D341Med (cell line): ENCODE measurements at places on chromosomes 5 and 9.
A peak's percentile ranks its signal among the peaks of the same experiment; 100 is the strongest.

GRCh38 chr5:54454602-54455001 lies 897 bp upstream of the HSPB3 start:
- no peak for DNase-seq

- DNase-seq = peak; percentile 88
These were observed 165.0 kb upstream of the ZNF462 start for GRCh38 chr9:106697750-106698502.

GRCh38 chr5:52837068-52837467 lies 49.4 kb downstream of the ITGA1 start:
- no peak for DNase-seq

DNA sequence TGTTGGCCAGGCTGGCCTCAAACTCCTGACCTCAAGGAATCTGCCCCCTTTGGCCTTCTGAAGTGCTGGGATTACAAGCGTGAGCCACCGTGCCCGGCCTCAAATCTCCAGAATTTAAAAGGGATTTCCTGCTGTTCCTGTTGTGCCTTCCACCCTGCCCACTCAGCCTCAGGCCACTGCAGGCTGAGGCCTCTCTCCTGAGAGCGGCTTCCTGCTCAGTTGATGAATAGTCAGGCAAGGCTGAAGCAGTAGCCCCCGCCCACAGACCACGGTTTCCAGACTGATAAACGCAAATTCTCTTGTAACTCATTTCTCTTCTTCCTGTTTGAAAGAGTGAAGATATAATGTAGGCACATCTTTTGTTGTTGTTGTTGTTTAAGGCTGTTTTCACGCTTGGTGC lies 127.0 kb upstream of the PLCXD3 start:
- DNase-seq = no peak

DNA sequence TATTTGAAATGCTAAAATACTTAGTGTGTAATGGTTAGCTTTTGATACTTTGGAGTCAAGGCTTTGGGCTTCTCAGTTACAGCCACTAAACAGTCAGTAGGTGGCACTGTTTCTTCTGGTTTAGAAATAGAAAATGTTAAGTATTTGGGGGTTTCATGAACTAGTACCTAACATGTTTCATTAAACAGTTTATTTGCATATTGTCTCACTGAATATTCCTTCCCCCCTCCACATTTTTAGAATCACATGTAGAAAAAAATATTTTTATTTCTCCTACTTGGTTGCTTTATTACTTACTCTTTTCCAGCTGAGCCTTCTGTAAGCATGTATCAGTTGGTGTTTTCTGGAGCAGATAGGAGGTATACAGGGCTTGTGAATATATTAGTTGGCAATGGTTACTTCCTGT lies 48.0 kb downstream of the IPO11 start:
- peak; percentile 29 for DNase-seq

- DNase-seq = peak; percentile 76
These were observed 1.3 kb upstream of the ABCA2 start for GRCh38 chr9:137029058-137029936.

- DNase-seq = no peak
These were observed 27.4 kb downstream of the OXCT1 start for GRCh38 chr5:41842777-41843176.

DNA sequence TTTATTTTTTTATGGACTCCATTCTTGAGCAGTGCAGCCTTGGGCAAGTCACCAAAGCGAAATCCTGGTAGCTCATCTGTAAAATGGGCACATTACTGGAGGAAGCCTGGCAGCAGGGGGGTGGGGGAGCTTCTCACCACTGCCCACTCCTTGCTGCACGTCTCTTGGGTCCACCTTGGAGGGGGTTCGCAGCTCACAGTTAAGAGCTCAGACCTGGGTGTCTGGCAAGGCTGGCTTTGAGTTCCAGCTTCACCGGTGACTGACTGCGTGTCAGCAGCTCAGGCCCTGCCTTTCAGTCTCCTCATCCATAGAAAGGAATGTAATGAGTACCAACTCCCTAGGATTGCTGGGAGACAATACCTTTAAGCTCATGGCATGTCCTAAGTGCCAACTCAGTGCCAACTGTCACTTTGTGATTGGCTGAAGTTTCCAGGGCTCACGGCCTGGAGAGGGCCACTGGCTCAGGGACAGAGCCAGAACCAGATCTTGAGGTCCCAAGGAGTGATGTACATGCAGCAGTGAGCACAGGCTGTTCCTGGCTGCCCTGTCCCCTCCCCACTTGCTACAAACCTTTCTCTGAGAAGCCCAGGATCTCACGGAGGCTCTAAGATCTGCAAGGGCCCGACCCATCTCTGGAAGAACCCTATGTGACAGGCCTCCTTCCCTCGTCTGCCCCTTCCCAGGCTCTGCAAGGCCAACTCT lies 72.9 kb downstream of the C9orf50 start:
- DNase-seq = peak; percentile 13

- no peak for DNase-seq
These were observed 128.1 kb upstream of the SLIT3 start for GRCh38 chr5:169429044-169429443.

GRCh38 chr9:136151214-136151804 lies 32.6 kb upstream of the TMEM250 start:
- no peak for DNase-seq

GRCh38 chr9:87683751-87684626 lies 41.9 kb upstream of the CTSL start:
- peak; percentile 8 for DNase-seq

DNA sequence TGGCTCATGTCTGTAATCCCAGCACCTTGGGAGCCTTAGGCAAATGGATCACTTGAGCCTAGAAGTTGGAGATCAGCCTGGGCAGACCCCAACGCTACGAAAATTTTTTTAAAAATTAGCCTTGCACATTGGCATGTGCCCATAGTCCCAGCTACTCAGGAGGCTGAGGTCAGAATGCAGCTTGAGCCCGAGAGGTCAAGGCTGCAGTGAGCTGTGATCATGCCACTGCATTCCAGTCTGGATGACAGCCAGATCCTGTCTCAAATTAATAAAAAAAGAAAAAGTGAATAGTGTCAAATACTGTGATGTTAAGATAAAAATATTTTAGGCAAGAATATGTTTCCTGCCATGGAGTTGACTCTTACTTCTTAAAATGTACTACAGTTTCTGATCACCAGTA lies 5.3 kb downstream of the FBN2 start:
- DNase-seq = no peak

- no peak for DNase-seq
These were observed 2.4 kb downstream of the GIN1 start for GRCh38 chr5:103117471-103117991.

DNA sequence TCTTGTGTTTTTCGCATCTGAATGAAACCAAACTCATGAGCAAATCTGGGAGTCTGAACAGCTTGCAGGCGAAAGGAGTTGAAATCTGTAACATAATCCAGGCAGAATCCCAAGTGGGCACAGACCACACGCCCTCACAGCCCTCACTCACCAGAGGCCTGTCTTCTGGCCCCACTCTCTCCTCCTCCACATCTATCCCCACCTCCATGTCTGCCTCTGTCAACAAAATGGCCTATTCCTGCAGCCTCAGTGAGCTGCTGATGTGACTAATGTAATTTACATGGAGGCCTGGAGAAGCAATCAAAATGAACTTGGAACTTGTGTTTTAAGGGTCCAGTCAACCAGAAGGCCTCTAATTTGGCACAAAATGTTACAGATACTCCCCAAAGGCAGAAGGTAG lies 136.6 kb downstream of the GNA14 start:
- DNase-seq = no peak

DNA sequence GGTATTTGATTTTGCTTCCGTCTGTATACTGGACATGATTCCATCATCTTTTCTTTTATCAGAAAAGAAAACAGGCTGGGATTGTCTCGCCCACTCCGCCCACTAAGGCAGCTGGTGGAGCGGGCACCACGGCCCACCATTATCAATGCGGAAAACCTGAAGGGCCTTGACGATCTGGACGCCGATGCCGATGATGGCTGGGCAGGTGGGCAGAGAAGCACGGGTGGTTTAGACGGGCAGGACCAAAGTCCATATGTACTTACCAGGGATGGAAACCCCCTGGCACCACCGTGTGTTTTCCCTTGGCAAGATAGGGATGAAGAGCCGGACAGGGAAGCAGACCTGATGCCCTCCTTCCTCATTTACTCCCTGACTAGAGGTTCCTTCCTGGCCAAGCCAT lies 53.7 kb downstream of the PRRC2B start:
- no peak for DNase-seq

- DNase-seq = no peak
These were observed 1088.7 kb upstream of the ARRDC3 start for GRCh38 chr5:92471861-92472260.

DNA sequence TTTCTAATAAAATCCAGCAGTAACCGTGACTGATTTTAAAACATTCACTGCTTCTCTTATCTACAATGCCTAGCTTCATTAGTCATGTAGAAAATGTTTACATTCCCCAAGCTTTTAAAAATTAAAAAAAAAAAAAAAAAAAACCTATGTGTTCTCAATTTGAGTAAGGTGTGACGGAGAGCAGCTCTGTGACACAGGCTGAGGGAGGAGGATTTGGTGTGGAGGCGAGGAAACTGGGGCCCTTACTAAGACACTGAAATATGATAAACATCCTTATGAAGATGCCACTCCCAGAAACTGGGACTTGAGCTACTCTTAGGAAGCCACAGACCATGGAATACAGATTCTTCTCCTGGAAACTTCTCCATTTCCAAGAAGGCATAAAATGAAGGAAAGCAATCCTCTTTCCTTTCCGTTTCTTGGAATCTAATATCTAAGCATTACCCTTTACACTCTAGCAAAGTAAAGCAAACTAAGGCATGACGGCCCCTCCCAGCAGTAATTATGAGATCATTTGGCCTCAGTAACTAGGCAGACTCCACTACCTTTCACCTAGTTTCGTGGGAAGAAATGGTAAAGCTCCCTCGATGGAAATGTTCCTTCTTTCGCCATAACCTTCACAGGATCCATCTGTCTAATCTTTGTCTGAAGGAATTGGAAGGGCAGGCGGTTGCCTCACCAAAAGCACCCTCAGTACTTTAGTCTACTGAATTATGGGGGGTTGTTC lies 23.5 kb downstream of the GRAMD2B start:
- DNase-seq = no peak

DNA sequence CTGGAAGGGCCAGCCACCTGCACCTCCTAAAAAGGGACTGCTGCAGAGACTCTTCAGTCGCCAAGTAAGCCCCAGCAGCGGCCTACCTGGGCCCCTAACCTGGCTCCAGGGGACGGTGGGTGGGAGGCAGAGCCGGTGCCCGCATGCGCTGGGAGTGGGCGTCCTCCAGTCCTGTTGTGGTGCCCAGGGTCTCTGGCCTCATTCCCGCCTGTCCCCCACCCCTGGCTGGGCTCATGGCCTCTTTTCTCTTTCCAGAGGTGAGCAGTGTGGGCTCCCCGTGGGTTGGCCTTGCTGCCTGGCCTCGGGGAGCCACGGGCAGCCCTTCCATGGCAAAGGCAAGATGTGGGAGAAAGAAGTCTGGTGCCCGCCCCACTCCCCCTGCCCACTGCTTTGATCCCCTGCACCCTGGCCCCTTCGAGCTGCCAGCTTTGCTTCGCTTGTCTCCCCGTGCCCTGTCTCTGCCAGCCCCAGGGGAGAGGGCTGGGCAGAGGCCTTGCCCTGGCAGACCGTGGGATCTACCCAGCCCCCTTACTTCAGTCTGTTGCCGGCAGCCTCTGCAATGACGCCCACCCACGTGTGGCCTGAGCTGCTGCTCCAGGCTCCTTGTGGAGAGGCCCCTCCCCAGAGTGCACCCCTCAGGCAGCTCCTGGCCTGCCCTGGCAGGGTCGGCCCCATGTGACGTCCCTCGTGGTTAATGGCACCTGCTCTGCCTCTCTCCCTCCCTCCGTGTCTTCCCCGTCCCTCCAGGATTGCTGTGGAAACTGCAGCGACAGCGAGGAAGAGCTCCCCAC lies 5.4 kb upstream of the PRR7 start:
- no peak for DNase-seq

DNA sequence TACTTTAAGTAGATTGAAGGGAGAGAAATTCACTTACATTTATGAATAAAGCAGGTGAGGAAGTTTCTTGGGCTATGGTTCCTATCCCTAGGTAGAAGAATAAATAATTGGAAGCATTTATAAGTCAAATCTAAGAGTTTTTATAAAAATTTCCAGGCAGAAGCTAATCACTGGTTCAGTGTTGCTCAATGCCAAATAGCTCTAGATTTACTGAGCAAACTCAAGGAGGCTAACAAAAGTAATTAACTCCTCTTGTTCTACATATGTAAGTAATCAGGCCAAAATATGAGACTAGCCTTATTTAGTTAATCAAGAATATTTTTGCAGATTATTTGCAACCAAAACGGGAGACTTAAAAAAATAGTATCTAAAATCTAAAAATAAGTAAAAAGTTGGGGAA lies 472.3 kb downstream of the PLK2 start:
- DNase-seq = no peak
